ENCODE measurements at places on chromosomes 16 and 17. TPM values are rescaled to one million over a fixed set of nuclear protein-coding genes. Genes with fewer than 3 reads are reported as not detected.

DNA sequence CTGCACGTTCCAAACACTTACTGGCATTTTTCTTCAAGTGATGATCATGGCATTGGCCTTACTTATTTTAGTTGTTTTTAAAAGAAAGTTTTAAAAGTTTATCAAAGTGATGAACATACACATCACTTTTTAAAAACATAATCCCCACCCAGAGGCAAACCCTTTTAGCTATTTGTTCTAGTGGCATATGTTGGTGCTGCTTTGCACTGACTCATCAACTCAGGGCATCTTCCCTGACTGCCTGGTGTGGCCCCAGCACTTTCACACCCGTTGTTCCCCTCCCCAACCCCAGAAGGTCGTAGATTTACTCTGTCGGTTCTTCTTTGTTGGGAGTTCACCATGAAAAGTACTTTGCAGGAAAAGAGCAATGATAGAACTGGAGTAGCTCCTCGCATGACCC, 161.3 kb downstream of the RPTOR start:
- no peak for DNase-seq

GRCh38 chr17:1970843-1971384, 54.2 kb downstream of the RTN4RL1 start:
- no peak for DNase-seq

- no peak for DNase-seq
Measured at GRCh38 chr16:79054211-79054984, 546.1 kb downstream of the MAF start.

The CTRB1 gene
- total RNA-seq = not detected

The BIRC5 gene
- total RNA-seq = 20.0 TPM

The FKBP10 gene
- 249 TPM for total RNA-seq
